Naive B cell (primary cell): ENCODE measurements at places on chromosomes 5 and 9.
A peak's percentile ranks its signal among the peaks of the same experiment; 100 is the strongest.

- DNase-seq: no peak
Observed at GRCh38 chr5:97454015-97454414, 271.0 kb upstream of the RIOK2 start.

DNA sequence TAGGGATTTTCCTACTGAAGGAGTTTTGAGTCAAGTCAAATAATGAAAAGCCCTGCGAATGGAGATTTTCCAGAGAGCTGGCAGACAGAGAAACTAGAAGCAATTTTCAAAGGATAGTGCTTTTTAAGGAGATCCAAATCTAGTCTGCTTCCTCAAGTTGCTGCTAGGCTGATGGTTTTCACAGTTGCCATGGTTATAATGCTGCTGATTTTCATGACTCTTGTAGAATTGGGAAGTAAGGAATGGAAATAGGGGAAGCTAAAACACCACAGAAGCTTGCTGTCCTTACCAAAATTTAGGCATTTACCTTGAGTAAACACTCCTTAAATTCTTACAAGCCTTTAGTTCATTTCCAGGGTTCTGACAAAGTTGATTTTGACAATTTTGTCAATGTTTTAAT is 30.1 kb upstream of the HAPLN1 start:
- DNase-seq: no peak

GRCh38 chr5:178180141-178180863 is 6.9 kb downstream of the GMCL2 start:
- DNase-seq: no peak

DNA sequence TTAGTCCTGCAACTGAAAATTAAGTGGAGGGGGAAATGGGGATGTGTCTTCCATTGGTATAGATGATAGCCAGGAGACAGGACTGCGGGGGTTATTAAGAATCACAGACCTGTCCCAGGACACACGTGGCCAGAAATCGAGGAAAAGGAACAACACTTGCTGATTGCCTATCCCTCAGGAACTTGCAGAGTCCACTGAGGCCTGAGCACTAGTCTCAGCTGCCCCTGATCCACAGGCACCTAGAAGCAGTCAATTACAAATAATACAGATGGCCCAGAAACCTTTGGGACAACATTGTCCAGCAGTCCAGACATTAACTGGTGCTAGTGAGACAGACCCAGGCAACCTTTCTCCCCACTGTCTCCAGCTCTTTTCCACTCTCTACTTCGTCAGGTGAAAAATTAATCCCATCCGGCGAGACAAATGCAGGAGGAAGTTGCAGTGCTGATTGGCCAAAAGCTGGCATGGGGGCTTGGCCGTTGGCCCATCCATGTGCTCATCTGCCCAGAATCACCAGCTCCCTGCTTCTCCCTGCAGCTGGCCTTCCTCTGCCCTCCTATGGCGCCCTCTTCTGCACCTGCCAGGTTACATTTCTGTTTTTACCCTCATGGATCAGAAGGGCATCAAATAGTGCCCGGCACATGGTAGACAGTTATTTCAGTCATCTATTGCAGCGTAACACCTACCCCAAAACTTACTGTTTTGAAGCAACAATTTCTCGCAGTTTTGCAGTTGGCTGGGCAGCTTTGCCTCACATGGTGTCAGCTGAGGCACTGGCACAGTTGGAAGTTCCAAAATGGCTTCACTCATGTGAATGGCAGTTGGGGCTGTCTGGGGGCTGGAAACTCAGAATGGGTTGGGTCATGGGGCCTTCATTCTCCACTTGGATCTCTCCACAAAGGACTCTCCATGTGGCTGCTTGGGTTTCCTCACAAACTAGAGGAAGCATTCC is 3.6 kb upstream of the B4GALT1 start:
- no peak for DNase-seq

- no peak for DNase-seq
Observed at GRCh38 chr5:67214707-67215447, 18.3 kb upstream of the CD180 start.

DNA sequence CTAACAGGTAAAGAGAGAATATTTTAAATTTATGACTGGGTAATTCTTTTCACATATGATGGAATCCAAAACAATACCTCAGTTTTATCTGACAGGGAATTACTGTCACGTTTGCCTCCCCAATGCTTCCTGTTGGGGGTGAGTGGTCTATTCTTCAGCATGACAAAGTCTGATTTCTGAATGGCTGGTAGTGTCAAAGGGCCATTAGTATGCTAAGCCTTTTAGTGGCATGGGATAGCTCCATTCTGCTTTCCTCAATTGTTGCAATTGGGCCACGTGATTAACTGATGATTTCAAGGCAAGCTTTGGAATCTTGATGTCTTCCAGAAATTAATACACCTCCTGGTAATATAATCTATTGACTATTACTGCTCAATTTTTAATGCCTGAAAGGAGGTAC is 14.7 kb upstream of the NDUFS4 start:
- DNase-seq: no peak

GRCh38 chr9:94908011-94908563 is 181.6 kb downstream of the AOPEP start:
- no peak for DNase-seq

- no peak for DNase-seq
Observed at GRCh38 chr9:126420643-126421564, 94.3 kb downstream of the MVB12B start.

DNA sequence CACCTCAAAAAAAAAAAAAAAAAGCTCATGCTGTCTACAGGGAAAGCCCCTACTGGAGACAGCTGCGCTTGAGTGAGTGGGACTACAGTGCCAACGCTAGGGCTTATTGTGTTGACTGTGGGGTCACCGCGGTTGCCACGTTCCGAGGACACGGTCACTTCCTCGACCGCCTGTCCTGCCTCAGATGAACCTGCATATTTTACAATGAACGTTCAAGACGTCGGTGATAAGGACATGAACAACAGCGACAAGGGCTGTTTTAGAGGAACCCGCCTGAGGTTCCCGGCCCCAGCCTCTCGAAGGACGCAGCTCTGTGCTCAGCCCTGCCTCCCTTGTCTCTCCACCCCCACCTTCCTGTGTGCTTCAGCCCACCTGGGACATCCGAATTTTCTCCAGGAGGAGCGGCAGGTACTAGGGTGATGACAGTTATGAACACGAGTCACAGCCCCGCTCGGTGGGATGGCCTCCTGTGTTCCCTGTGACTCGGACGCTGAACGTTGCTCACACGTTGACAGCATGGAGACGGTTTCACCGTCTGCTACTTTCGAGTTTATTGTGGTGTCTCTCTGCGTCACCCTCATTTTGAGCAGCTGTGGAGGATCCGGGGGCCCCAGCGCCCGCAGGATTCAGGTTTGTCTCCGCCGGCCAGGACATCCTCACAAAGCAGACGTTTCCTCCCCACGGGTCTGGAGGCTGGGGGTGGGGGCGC is 11.3 kb upstream of the DIPK1B start:
- DNase-seq: peak; percentile 84

DNA sequence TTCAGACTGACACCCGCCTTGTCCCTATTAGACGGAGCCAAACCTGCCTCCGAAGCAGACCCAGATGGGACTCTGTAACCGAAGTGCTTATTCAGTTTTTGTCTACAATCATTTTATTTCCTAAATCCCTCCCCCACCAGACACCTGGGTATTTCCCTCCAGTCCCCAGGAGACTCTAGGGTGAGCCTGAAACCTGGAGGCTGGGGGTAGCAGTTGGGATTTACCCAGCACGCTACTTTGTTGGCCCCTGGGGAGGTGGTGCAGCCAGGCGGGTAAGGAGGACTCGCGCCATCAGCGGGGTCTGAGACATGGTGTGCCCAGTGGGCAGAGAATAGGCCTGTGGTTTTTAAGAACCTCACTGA is 1.3 kb upstream of the LHX2 start:
- no peak for DNase-seq

DNA sequence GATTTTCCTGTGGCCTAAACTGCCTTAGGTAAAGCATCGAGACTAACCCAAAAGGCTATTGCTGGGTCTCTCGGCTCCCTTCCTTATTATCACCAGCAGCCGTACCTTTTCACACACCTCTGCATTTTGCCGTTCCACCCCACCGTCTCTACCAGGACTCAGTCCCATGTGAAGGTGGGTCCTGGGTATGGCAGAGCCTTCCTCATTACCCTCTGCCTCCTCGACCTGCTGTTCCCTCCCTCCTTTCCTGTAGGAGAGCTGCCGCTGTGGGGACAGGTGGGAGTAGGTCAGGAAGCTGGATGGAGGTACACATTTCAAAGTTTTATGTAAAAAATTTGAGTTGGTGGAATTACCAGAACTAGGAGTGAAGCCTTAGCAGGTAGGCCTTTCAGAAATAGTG is 1.8 kb downstream of the CCL28 start:
- no peak for DNase-seq

GRCh38 chr9:91039835-91040140 is 238.2 kb downstream of the SYK start:
- DNase-seq: no peak

- peak; percentile 88 for DNase-seq
Observed at GRCh38 chr5:172837640-172838039, 3.6 kb downstream of the ERGIC1 start.

- no peak for DNase-seq
Observed at GRCh38 chr5:91136271-91136670, 246.8 kb downstream of the ARRDC3 start.

- DNase-seq: no peak
Observed at GRCh38 chr9:15018096-15018637, 107.9 kb upstream of the FREM1 start.

DNA sequence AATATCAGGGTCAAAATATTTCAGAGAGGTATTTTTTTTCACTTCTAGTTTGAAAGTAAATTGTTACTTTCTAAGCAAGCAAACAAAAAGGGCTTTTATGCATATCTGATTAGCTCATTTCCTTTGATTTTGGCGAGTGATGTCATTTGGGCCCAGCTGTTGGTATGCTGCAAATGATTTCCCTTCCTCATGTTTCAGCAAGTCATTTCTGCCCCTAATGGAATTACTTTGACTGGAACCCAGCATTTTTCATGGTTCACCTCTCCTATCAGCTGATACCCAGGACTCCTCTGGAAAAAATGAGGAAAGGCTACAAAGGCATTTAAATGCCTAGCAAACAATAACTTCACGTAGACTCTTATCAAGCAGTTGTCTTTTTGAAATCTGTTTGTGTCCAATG is 500.6 kb downstream of the EBF1 start:
- DNase-seq: peak; percentile 21

- no peak for DNase-seq
Observed at GRCh38 chr5:100043475-100043874, 491.7 kb upstream of the FAM174A start.

DNA sequence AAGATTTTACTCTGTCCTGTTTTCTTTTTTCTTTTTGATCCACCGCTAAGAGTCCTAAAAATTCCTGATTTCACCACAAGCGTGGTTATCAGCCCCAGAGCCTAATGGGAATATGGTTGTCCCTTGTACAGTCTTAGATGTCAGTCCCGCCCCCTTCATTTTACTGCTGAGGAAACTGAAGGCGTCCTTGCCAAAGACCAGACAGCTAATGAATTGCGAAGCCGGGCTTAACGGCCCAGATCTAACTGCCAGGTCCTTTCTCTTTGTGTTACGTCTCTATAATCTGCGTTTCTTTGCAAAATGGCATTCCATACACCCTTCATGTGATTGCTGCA is 497 bp downstream of the NSA2 start:
- no peak for DNase-seq

GRCh38 chr5:63175850-63176249 is 597.2 kb downstream of the LRRC70 start:
- no peak for DNase-seq

GRCh38 chr5:139417214-139417613 is 13.3 kb upstream of the SPATA24 start:
- no peak for DNase-seq
